ENCODE measurements at places on chromosomes 2 and 18. TPM values are rescaled to one million over a fixed set of nuclear protein-coding genes. Genes with fewer than 3 reads are reported as not detected.

DNA sequence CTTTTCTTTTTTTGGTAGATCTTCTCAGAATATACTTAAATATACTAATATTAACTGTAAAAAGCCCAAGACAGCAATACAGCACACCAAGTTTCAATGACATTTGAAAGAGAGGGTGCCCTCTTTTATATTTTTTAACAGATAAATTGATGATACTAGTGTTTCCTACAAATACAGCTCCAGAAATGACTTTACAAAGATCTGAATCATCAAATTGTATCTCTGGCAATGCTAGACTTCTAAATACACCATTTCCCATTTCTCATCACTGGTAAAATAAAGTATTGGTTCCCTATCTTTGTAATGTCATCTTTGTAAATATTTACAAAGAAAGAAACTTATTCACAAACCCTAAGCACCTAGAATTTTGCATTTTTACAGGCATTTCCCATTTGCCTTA is 281.3 kb downstream of the EXOC6B start:
- DNase-seq: no peak

FBLN7 gene
- total RNA-seq: 0.26 TPM

GRCh38 chr2:146992057-146992456 is 852.8 kb upstream of the ACVR2A start:
- no peak for DNase-seq

GRCh38 chr2:62163106-62163831 is 32.6 kb upstream of the B3GNT2 start:
- no peak for DNase-seq

DNA sequence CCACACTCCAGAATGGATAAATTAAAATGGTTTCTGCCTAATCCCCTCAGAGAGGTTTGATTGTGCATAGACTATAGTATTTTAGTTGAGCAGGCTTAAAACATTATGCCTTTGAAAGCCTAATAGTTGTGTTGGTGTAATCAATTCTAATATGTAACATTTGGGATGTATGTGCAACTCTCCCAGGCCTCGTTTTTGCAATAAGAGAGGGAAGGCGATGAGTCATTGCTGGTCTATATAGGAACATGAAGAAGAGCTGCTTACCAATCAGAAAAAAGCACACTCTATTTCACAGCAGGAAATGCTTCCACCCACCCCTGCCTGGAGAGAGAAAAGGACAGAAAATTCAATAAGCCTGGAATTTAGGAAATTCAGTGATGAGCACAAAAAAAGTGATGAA is 1424.0 kb upstream of the PIK3C3 start:
- no peak for DNase-seq

DNA sequence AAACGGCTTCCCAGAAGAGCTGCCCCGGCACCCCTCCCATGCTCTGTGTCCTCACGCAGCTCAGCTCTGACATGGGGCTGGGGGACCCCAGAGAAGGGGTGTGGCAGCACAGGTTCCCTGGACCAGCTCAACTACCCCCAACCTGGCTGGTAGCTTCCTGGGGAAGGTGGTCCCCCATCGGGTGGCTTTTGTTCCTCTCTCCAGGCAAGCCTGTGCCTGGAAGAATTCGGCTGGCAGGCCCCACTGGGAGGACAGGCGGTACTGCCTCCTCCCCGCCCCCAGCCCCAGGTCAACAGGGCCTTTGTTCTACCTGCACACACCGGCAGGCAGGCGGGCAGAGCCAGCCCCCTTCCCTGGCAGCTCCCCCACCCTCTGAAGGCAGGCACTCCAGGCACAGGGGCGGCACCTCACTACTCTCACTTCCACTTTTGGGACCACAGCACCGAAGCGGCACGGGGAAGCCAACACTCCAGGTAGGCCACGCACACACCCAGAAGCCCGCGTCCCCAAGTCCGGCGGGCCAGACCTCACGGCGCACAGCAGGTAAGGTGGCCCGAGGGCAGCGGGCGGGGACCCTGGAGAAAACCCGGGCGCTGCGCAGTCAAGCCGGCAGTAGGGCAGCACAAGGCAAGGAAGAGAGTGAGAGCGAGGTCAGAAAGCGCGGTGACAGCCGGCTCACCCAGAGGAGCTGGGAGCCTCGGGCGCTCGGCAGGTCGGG is 1.3 kb downstream of the HS6ST1 start:
- DNase-seq: peak; percentile 48

REG1B gene
- not detected for total RNA-seq

GRCh38 chr2:239292959-239293774 is 107.7 kb downstream of the HDAC4 start:
- DNase-seq: no peak

STON1 gene
- total RNA-seq: 2.4 TPM

- no peak for DNase-seq
Measured at GRCh38 chr18:8603663-8604520, 5.3 kb upstream of the RAB12 start.

- no peak for DNase-seq
Measured at GRCh38 chr2:100820523-100821254, 750 bp downstream of the NPAS2 start.

GRCh38 chr2:55399815-55400214 is 19.8 kb downstream of the CCDC88A start:
- DNase-seq: no peak

MYOM1 gene
- 3.8 TPM for total RNA-seq

DCDC2C gene
- not detected for total RNA-seq

ASAP2 gene
- 0.44 TPM for total RNA-seq

DNA sequence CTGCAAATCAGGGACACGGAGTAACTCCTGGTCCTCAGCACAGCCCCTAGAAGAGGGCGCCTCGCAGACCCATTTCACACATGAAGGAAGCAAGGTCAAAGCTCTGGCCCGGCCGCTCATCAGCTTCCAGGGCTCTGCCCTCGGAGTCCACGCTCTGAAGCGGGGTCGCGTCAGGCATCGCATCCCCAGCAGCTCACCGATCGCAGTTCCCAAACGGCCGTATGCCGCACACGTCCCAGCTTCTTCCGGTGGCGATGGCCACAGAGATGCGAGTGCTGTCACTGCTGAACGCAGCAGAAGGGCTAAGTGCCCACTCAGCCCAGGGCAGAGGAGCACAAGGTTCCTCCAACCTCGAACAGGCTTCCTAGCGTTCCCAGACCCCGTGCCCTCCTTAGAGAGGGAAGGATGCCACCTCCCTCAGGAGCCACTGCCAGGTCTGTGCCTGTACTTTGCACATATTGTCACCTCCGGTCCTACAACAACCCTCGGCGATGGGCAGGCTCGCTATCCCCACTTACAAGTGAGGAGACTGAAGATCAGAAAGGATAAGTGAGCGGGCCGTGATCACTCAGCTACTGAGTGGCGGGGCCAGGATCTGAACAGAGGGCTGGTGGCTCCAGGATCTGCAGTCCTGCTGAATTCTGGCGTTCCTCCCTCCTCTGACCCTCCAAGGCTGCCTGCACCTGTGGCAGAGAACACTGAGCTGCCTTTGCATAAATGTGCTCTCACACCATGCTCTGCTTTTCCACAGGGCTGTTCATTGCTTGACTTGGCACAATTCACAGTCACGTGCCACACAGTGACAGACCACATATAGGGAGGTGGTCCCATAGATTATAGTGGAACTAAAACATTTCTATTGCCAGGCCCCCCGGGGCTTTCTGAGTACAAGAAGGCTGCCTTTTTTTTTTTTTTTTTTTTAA is 71.4 kb downstream of the COPS8 start:
- DNase-seq: no peak

GALR1 gene
- not detected for total RNA-seq

- DNase-seq: peak; percentile 80
Measured at GRCh38 chr2:134669731-134670669, 48.8 kb downstream of the TMEM163 start.

- DNase-seq: no peak
Measured at GRCh38 chr18:28043631-28044030, 133.3 kb downstream of the CDH2 start.

DNA sequence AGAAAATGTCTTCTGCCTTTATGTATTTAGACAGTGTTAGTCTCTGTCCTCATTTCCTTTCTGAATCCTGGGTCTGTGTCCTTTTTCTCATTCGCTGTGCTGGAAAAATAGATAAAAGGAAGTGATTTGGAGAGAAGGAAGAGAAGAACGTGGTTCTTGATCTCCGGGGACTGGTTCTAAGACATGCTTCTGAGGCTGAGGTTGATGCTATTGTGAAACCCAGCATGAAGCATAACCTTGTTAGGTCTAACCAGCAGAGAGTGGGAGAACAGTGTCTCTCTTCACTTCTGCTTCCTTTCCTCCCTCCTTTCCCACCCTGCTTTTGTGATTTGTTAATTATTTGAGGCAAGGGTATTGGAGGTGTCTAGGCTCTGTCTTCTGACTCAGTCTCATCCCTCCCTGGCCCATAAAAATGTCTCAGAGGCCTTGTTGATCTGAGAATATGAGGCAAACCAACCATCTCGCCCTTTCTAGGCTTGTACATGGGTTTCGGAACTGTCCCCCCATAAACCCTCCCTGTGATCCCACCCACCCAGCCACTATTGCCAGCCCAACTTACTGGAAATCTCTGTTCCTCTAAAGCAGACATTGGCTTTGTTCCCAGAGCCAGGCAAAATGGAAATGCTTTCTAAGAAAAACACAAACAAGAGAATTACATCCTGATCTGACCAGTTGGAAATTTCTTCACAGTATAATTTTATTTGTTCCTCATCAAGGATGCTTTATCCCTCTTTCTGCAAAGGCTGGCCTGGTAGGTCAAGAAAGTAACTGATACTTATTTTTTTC is 360.6 kb upstream of the TNP1 start:
- DNase-seq: no peak

RALB gene
- total RNA-seq: 36.7 TPM

GRCh38 chr2:69065735-69066336 is 52.9 kb downstream of the ANTXR1 start:
- DNase-seq: no peak

Measured in activated CD8-positive, alpha-beta memory T cell treated with anti-CD3 and anti-CD28 coated beads, Interleukin-2, amount 10 ng/mL, durations not matched to agents 7 days and 5 days (primary cell).